ENCODE measurements at places on chromosomes 13 and 19.

DNA sequence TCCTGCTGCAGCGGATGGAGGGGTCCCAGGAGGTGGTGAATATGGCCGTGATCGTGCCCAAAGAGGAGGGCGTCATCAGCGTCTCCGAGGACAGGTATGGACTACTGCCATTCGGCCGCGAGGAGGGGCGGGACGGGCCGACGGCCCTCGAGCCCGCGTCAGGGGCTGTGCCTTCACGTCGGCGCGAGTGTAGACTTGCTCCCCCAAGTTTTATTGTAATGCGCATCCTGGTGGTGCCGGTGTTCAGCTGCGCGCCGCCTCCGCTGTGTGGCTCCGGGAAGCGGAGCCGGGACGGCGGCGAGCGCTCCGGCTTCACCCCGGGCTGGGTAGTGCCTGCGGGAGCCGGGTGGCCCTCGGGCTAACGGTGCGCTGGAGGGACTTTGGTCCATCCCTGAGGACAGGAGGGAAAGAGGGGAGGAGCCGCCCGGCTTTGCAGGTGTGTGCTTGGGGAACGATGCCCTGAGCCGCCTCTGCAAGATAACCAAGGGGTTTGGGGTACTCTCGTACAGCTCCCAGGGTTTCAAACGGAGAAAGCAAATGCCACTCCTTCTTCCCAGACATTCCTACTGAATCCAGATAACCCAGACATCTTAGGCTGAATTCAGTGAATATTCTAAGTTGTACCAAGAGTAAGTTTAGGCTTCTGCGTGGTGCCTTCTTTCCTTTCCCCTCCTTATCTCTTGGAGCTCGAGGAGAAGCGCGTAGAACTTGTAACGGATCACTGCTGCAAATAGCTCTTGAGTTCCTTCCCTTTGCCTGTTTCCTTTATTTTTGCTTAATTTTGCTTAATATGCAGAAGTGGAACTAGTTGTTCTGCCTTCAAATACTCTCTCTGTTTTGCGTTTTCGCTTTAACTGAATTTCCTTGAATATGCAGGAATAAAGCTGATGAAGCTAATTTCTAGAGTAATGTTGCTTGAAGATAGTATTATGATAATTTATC lies 740 bp downstream of the WDFY2 start:
- DNase-seq: peak; percentile 32

DNA sequence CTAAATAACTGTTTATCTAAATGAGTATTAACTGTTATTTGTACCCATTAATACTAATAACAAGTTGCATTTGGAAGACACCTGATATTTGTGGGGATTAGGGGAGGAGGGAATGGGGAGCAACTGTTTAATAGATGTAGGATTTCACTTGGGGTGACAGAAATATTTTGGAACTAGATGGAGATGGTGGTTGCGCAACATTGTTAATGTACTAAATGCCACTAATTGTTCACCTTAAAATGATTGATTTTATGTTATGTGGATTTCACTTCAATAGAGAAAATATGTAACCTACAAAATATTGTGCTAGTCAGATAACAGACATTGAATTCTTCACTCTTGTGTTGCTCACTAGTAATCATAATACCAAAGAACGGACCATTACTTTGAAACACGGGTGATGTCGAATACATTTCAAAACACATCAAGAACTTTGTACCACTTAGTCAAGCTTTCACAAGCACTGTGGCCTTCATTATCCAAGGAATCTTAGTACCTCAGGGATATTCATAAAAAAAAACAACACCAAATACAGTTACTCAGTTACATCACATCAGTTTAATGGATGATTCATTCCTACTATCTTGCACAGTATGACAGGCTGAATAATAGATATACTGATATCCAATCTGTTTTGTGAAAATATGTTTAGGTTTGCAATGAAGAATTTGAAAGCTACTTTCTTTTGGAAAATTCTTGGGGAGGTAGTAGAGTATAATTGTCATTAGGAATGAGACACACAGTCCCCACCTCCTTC lies 721.8 kb downstream of the PCDH9 start:
- DNase-seq: no peak

GRCh38 chr19:10292789-10293636 lies 3.3 kb downstream of the ICAM5 start:
- DNase-seq: no peak

DNA sequence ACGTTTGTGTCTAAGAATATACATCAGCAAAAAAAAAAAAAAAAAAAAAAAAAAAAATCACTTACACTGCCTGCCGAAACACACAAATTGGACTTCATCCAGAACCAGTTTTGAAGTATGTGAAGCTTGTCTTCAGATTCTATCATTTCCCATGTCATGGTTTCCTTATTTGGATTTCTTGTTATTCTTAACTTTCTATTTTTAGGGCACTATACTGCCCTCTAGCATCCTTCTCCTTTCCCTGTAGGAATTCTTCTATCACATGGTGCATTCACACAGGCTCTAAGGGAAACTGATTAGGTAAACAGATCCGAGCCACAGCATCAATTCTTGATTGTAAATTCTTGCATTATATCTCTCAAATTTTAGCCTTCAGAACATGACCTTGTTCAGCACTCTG lies 1507.5 kb downstream of the OLFM4 start:
- DNase-seq: no peak

GRCh38 chr13:113084094-113084942 lies 21.3 kb upstream of the F7 start:
- no peak for DNase-seq

DNA sequence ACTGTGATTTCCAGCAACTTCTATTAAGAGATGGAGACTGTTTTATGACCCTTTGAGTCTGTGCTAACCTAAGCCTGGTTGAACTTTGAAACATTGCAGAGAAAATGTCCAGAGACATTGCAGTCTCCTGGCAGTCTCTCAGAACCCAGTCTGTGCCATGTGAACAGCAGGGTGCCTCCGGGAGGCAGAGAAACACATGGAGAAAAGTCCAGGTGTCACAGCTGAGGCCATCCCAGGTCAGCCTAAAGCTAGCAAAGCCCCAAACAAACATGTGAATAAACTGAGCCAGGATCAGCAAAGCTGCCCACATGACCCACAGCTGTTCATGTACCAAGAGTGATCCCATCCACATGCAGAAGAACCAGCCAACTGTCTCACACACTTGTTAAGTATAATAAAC lies 7.8 kb downstream of the CYP4F11 start:
- DNase-seq: no peak

- DNase-seq: no peak
Measured at GRCh38 chr19:18074192-18074591, 12.5 kb downstream of the IL12RB1 start.

DNA sequence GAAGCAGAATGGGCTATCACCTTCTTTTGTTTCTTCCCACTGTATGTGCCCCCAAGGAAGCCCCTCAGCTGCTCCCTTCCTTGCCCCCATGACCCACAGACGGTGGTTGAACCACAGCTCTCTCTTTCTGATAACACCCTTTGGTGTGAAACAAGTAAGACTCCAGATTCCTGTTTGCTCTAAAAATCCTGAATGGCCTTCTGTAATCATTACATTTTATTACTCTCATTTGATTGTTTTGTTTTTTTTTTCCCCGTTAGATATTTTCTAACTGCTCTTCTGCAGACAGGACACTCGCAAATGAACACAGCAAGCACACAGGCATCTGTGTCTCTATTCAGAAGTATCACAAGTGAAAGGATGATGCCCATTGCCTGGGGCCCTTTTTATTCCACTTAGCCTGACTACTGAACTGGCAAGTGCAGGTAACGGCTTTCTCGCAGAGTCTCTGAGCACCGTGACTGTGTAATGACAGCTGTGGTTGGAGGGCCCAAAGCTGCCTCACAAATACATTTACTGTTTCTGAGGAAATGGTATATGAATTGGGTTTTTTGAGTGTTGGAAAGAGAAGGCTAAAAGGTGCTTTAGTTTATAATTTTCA lies 59.3 kb downstream of the OXGR1 start:
- no peak for DNase-seq

GRCh38 chr13:37914781-37915391 lies 45.3 kb upstream of the TRPC4 start:
- DNase-seq: no peak

Measured in substantia nigra (tissue), 51 donors.